ENCODE measurements at places on chromosomes 2 and 18.

- DNase-seq: no peak
These were observed 34.6 kb upstream of the WDR75 start for GRCh38 chr2:189406586-189407233.

GRCh38 chr2:82796132-82796531 lies 1662.9 kb downstream of the SUCLG1 start:
- no peak for DNase-seq

GRCh38 chr2:136030406-136030805 lies 45.0 kb upstream of the DARS1 start:
- DNase-seq: no peak

- DNase-seq: no peak
These were observed 31.7 kb upstream of the CERS6 start for GRCh38 chr2:168424112-168424951.

DNA sequence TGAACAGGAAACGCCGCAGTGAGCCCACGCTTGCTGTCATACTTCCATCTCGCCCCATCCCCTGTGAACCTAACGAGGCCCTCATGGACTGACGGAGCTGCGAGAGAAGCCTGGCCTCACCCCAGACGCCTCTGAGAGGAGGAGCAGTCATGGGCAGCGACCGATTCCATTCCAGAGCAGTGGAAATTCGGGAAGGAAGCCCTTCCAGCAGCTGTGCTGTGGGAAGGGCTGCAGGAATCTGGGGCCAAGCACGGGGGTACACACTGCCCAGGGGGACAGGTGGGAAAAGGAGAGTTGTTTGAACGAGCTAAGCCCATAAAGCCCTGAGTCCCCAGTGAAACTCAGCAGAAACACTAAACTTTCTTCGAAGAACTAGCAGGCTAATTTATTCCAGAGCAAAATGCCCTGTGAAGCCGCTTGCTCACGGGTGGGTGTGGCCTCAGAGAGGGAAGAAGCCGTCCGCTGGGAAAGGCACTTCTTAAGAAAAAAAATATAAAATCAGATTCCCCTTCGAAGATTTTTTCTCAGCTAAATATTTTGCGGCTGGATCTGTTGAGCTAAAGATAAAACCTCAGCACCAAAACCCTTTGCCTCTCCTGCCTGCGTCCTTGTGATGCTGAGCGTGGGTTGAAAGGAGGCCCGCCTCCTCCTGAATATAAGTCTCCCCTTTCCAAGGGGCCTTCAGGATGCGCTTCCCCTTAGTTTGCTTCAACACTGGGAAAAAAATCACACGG lies 38.2 kb downstream of the ANKMY1 start:
- no peak for DNase-seq

DNA sequence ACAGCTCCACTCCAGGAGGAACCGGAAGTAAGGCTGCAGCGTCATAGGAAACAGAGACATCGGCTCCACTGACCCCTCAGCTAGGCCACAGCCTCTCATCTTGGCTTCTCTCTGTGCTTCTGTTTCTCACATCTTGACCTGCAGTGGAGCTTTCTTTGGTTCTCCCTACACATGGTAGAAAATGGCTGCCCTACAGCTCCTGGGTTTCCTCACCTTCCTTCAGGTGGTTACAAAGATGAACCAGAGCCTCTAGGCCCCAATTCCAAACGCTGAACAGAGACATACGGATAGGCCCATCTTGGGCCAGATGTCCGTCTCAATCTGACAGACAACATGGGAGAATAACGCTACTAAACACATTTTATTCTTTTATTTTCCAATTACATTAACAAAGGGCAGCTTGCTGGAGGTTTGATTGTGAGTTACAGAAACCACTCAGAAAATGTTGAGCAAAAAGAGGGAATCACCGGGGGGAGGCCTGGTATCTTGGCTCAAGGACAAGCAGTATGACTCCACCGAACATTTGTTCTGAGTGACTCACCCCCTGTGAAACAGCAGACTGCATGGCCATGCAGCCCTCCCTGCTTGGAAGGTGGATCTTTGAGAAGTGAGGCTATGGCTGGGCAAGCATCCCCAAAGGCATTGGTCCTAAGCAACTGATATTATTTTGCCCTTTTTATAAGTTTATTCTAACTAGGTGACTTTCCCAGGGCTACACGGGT lies 303.5 kb downstream of the CDCA7 start:
- no peak for DNase-seq

- no peak for DNase-seq
These were observed 419.3 kb upstream of the VWC2L start for GRCh38 chr2:213991453-213992108.

- no peak for DNase-seq
These were observed 27.2 kb upstream of the LANCL1 start for GRCh38 chr2:210503725-210504191.

DNA sequence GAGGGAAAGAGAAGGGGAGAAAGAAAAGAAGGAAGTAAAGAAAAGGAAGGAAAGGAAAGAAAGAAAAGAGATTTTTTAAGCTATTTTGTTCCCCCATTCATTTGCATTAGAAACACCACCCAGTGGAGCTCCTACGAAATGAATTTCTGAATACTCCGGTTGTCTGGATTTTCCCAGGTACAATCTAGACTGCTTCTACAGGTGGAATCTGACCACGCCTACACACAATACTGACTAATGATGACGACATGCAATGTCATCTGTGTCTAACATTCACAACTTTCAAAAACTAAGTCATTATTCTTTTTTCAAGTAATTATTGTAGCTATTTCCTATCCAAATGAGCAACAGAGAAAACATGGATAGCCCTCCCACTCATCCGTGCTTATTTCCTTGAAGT lies 121.7 kb downstream of the ZNF516 start:
- DNase-seq: no peak

DNA sequence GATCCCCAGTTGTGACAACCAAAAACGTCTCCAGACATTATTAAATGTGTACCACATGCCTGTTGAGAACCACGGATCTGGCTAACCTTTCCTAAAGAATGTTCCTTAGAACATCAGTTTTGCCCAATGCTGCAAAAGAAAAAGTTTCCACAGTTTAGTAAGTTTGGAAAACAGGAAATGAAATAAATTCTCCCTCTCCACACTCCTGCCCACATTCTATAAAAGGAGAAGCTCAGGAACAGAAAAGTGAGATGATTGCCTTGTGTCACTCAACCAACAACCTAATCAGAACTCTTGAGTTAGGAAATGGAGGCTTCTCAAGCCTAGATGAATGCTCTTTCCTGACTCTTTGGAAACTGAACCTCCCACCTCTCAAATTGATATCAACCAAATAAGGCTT lies 56.1 kb upstream of the NFE2L2 start:
- DNase-seq: no peak

DNA sequence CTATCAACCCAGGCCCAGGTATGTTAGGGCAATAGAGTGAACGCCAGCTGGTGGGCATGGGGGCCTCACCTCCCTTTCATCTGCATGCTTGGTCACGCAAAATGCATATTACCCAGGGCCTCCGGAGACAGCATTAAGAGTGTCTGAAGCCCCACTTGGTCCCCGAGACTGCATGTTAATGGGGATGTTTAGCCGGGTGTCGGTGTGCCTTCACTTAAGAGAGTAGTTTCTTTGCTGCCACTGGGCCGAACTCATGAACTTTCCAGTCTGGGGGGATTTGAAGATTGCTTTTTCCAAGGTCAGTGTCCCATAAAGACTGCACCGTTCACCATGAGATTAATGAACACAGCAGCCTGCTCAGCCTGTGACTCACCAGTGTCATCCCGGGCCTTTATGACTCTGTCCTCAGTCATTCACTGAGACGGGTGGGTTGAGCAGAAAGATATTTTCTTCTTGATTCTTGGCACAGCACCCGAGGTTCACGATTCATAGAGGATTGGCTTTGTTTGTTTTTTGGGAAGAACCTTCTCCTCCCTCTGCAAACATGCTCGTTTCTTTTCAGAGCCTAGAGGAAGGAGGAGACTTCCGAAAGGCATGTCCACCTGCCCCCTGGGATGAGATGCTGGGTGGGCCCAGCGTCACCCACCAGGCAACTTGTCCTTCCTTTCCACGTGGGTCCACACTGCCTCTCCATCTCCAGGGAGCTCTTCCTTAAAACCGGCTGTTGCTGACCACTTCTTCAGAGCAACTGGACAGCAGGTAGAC lies 199.1 kb downstream of the GLI2 start:
- DNase-seq: no peak

DNA sequence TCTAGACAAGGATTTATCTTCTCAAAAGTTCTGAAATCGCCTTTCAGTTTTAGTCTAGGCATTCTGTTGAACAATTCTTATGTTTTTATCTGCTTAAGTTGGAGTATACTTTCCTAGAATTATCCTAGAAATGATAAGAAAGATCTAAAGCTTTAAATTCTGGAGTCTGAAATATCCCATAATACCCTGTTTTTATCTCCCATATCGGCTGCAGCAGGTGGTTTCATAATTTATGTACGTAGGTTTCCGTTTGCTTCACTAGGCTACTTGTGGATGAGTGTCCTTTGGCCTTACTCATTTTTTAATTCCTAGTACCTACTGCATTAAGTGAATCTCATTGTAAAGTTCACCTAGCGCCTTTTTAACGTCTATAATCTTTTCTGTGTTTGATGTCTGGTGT lies 58.5 kb upstream of the MGAT5 start:
- no peak for DNase-seq

DNA sequence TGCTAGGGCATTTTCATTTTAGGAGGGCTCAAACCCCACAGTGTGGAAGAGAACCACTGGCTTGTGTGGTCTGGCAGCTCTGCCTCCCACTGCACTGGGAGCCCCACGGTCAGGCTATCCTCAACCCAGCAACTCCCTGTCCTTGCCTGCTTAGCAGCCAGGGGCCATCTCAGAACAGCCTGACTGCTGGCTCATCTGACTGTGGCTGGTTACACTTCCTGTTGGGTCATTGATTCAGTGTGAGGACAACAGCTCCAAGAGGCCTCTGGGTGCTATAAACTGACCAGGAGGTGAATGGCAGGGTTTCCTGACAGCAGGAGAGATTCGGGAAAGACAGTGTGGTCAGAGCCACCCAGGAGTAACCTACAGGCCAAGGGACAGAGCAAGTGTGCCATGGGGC lies 40.1 kb downstream of the AMER3 start:
- no peak for DNase-seq

- DNase-seq: no peak
These were observed 31.8 kb upstream of the TMEM131 start for GRCh38 chr2:98027538-98027937.

- no peak for DNase-seq
These were observed 198.7 kb upstream of the MEIS1 start for GRCh38 chr2:66236067-66236685.

DNA sequence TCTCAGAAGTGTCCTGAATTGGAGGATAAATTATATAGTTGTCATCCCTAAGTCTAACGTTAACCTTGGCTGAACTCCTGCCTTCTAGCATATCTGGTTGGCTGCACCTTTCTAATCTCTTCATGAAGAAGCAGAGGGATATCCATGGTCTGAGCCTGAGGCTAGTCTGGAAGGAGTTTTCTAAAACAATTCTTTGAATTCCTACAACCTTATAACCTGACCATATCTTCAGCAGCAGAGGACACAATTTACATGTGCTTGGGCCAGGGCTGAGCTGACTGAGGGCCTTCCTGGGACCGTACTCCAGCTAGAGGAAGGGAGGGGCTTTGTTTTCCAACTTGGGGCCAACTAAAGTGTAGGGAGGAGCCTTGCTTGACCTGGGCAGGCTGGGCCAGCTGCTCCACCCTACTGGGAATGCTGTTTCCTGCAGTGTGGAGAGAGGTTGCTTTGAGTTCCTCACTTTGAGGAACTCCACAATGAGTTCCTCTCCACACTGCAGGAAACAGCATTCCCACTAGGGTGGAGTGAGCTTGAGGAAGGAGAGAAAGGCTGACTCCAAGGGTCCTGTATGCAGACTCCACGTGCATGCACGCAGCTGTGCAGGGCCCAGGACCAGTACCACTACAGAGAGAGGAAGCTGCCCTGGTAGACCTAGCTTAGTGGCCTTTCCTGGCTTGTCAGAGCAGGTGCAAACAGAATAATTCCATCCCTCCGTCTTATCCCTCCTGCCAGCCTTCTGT lies 19.6 kb downstream of the CEP68 start:
- DNase-seq: no peak

DNA sequence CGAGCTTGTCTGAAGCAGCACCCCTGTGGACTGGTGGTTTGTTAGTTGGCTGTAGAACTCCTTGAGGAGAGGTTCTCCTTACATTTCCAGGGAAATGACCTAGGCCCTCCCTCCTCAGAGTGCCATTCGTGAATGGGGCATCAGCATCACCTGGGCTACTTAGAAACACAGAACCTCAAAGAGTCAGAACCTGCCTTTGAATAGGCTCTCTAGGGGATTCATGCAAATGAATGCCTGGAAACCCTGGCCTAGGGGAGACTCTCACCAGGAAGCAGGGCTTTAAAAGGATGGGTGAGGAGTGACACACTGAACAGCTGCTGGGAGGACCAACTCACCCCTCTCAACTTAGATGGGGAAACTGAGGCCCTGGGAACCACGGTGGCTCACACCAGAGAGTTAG lies 2.1 kb upstream of the MOCOS start:
- DNase-seq: no peak

DNA sequence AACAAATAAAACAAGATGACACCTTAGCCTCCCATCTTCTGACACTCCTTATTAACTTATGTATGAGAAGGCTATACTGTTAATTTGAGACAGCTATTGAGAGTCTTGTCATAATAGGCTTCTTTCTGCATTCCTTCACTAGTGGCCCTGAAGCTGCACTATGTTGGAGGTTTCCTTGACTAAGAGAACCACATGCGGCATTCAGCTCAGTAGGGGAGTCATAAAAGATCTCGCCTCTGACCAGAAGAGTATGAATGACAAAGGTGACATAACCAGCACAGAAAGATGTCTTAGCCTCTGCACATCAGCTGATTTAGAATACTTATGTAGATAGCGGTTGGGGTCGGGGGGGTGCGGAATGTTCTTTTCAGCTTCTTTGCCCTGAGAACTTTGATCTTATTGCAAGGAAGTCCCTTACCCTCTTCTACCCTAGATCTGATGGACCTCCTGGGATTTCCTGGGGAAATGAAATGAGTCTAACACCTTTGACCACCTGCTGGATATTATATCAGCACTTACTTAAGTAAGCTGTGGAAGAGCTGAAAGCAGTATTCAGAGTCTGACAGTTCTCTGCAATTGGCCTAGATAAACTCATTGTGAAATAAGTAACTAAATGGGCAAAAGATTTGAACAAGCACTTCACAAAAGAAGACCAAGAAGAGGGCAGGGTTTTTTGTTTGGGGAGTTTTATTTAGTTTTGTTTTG lies 24.2 kb downstream of the RBM45 start:
- DNase-seq: no peak

DNA sequence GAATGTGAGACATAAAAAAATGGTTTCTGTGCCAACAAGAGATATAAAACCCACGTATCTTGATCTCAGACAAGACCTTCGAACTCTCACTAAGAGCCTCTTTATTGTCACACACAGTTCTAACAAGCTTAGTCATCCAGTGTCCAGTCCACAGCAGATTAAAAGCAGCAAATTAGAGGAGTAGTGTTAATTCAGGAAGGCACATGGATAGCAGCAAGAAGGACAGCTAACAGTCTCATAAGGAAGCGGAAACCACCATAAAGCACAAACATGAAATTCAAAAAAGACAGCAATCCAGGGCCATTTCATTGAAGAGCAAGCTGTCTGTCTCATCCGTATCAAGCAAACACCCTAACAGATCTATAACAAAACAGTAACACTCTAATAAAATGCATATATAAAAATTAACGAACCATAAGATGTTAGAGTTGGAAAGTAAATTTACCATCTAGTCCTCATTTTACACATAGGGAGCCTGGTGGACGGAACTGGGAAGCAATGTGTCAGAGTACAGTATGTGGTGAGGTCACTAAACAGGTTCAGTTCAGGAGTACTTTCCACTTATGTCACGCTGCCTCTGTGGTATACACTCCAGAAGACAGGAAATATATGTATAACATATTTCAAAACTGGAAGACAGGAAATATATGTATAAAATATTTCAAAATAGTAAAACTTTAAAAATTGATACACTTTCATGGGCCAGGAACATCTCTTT lies 18.3 kb downstream of the AAK1 start:
- DNase-seq: no peak
